ENCODE measurements at places on chromosomes 6 and 20.

DNA sequence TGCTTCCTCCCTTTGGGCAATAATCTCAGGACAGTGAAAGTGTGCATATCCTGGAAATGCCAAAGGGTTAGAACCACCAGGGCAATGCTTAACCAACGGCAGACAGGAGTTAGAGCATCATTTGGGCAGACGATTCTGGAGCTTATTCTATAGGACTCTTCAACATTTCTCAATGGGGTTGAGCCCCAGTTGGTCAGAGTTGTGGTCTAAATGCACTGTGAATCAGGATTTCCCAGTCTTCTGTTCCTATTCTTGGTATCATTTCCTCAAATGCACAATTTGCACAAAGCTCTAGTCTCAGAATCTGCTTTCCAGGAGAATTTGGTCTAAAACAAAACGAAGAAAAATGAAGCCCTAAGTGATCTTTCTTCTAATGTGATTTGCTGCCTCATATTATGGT lies 389.6 kb upstream of the JAG1 start:
- DNase-seq, result no peak

DNA sequence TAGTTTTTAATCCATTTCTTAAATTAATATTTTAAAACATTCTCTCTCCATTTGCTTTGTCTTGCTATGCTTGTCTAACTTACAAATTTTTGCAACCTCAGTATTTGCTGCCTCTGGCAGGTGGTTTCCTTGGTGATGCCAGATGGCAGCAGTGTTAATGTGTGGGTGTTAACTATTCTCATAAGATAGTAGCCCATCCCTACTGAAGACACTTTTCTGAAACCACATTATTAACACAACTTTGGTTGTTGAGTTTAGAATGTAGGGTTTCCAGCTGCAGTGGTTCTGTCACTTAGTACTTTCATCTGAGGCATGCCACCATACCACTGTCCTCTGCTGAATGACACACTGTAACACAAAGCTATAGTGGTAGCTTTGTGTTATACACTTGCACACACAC lies 75.1 kb downstream of the MYO6 start:
- DNase-seq, result no peak

DNA sequence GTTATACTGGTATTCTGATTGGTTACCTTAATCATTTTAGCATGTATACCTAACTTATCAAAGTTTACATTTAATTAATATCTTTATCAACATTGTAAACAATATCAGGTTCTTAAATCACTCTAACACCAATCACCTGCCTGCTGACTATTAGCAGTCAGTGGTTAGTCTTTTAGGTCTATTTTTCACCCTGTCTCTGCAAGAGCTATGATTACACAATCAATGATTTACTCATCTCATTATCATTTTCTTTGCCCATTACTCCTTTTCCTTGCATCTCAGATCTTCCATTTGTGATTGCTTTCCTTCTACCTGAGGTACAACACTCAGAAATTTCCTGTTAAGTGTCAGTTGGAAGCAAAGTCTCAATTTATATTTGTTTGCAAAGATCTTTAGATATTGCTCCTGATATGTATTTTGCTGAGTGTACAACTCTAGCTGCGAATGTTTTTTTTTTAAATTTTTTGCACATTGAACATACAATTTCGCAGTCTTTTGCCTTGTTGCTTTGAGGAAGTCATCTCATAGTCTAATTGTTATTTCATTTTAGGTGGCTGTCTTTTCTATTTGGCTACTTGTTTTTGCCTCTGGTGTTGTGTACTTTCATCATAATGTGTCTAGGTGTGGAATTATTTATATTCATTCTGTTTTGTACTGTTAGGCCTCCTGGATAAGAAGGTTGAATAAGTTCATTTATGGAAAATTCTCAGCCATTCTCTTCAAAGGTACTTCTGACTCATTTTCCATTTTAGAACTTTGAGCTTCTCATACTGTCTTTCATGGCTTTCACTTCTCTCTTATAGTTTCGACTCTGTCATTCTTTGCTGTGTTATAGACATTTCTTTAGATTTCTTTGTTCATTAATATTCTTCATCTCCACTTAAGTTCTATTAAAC lies 104.9 kb upstream of the CEP162 start:
- DNase-seq, result no peak

DNA sequence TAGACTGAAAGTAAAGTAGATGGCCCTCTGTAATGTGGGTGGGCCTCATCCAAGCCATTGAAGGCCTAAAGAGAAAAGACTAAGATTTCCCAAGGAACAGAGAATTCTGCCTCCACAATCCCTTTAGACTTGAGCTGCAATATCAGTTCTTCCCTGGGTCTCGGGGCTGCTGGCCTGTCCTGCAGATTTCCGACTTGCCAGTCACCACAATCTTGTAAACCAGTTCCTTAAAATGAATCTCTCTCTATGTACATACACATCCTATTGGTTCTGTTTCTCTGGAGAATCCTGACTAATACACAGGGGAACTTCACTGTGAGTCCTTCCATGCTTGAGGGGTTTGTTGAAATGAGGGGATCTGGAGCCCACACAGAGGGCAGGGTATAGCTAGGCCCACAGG lies 12.9 kb downstream of the CCDC170 start:
- DNase-seq, result no peak

DNA sequence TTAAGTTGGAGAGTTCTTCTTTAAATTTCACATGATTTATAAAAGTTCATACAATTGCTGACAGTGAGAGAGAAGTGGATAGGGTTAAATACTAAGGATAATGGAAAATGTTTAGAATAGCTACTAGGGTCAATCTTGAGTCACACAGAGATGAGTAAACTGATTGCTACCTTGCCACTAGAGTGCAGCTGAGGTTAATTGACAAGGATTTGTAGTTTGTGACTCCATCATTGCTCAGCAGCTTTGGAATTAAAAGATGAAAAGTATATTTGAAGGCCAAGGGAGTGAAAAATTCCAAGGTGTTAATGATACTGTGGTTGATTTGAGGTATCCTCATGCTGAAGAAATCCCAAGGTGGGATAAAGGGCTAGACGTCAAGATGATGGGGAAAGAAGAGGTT lies 524.0 kb downstream of the UTRN start:
- no peak for DNase-seq

GRCh38 chr20:64095927-64096326 lies 11.4 kb downstream of the NPBWR2 start:
- no peak for DNase-seq

DNA sequence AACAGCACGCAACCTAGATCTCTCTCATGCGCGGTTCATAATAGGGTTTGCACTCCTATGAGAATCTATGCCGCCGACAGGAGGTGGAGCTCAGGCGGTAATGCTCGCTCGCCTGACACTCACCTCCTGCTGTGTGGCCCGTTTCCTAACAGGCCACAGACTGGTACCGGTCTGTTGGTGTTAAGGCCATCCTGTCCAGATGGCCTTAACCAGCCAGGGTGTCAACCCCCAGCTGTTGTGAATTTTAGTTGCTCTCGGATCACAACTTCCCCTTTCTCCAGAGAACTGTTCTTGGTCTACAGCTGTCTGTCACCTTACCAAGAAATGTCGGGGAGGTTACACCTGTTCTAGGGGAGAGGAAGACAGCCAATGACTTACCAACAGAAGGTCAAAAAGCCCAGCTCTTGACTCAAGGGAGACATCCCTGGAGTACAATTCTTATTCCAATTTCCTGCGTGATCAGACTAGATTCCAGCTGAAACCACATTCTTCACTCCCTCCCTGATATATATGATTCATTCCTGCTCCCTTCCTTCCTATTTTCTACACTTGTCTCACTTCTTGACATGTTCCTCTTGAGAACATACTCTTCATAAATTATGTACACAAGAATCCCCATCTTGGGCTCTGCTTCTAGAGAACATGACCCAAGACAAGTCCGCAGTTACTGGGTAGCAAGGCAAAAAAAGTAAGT lies 23.1 kb upstream of the DNAAF9 start:
- no peak for DNase-seq

DNA sequence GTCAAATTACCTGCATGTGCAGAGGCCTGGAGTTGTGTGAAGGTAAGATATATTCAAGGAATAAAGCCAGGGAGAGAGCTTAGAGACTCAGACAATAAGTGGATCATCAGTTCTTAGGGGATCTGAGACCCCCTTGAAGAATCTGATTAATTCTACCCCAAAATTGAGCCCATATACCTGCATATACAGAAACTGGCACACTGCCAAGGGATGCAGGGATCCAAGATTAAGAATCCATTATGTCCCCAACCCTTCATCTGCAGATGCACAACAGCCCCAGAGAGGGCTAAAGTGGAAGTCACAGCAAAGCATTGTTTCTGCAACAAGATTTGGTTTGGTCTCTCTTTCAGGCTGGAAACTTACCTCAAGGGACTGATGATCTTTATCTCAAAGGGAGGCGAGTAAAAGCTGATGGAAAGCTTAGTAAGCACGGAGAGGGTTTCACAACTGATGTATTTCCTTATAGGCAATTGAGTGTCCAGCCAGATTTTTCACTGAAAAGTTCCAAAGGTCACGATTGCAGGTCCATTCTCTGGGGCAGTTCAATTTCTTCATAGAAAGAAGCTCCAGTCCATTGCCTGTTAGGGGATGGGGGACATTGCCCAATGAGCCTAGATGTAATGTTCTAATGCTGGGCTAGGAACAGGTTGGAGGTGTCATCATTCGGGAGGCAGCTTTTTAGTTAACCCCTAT lies 20.9 kb upstream of the STK35 start:
- no peak for DNase-seq

- DNase-seq, result no peak
Observed at GRCh38 chr6:134309983-134310605, 7.8 kb downstream of the SGK1 start.

- DNase-seq, result no peak
Observed at GRCh38 chr6:86331265-86331840, 606.0 kb upstream of the HTR1E start.

- DNase-seq, result no peak
Observed at GRCh38 chr6:147057188-147057587, 147.0 kb upstream of the STXBP5 start.

GRCh38 chr6:34021554-34022190 lies 124.2 kb downstream of the GRM4 start:
- DNase-seq, result no peak

DNA sequence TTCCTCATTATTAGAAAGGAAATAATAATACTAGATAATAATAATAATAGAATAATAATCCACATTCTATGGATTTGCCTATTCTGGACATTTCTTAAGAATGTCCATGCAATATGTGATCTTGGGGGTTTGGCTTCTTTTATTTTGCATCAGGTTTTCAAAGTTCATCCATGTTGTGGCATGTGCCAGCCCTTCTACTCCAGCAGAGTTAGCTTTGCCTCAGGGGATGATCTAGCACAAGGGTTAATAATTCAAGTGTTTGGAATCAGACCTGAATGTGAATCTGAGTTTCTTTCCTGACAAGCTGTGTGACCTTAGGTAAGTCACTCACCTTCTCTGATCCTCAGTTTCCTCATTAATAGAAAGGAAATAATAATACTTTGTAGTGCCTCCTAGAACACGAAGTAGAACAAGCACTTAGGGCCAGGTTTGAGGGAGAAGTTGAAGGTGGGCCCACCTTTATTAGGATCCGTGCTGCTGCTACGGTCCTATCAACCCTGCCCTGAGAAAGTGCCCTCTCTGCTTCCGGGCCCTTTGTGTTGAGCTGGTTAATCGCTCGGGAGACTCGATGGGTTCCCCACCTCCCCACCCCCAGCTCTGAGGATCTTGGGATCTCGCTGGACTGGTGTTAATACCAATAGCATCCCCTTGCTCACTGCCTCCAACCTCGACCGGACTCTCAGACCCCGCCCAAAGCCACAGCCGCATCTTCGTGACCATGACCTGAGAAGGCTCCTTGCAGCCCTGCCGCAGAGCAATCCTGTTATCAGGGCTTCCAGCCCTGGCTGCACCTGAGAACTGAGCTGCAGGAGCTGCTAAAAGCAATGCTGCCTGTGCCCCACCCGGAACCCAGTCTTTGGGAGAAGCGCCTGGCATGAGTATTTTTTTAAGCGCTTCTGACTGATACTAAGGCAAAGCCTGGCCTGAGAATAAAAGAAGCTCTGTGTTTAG lies 26.9 kb downstream of the RBM38 start:
- no peak for DNase-seq

DNA sequence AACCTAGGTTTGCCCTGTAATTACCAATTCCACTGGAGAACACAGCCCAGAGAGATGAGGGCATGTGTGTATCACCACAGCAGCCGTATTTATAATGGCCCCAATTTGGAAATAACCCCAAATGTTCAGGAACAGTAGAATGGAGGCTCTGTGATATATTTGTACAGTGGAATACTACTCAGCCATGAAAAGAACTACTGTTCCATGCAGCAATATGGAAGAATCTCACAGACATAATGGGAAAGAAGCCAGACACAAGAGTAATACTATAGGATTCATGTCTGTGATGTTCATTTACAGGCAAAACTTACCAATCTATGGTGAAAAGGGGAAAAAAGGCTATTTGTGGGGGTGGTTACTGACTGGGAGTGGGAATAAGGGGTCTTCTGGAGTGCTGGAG lies 83.7 kb upstream of the TRAF3IP2 start:
- no peak for DNase-seq

GRCh38 chr20:54347166-54347833 lies 128.1 kb upstream of the DOK5 start:
- DNase-seq, result no peak

DNA sequence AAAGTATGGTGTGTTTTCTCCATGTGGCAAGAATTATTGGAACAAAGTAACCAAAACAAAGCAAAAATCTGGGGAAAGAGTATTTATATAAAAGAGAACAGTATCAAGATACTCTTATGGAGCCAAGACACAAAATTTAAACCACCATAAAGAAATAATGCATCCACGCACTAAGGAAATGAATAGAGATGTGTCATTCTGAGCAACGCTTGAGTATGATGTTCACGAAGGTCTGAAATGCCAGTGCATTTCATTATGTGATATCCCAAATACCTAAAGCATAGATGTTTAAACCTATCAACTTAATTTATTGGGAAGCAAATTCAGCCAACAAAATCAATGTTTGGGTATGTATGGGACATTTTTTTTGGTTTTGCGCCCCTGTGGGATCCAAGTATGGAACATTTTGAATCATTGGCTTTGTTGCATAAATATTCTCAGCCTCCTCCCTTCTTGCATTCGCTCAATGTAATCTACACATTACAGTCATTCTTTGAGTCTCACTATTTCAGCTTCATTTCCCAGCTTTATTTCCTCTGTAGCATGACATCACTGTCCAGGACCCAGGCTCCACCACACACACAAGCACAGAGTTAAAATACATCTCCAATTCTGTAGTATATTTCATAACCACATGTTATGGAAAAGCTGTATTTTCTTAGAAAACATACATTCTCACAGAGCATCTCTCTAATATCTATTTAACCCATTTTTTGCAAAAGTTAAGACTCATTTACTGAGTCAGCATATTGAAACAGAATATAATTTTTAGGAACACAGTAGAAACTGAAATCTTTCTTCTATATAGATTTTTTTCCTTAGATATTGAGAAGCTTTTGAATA lies 11.6 kb upstream of the MOXD1 start:
- DNase-seq, result no peak

DNA sequence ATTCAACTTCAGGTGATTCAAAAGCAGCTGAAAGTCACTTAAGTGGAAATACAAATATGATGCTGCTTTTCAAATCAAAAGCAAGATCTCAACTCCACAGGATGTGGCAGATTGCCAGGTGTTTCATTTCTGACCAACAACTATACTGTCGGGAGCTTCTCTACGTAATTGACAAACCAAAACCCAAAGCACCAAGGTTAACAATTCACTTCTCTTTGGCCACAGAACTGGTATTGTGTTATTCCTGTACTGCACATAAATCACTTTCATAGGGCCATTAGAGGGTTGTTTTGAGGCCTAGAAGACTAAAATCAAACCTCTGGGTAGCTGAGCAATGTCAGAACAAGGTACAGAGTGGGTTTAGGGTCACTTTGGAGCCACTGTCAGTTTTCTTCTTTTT lies 169.7 kb downstream of the HAO1 start:
- DNase-seq, result no peak

Measured in stimulated activated CD4-positive, alpha-beta T cell treated with anti-CD3 and anti-CD28 coated beads, Interleukin-15, amount 100 ng/mL, for 48 hours (primary cell).